ENCODE measurements at places on chromosomes 6 and 20. TPM values are rescaled to one million over a fixed set of nuclear protein-coding genes. Genes with fewer than 3 reads are reported as not detected.

SLPI gene
- total RNA-seq, result not detected

DNA sequence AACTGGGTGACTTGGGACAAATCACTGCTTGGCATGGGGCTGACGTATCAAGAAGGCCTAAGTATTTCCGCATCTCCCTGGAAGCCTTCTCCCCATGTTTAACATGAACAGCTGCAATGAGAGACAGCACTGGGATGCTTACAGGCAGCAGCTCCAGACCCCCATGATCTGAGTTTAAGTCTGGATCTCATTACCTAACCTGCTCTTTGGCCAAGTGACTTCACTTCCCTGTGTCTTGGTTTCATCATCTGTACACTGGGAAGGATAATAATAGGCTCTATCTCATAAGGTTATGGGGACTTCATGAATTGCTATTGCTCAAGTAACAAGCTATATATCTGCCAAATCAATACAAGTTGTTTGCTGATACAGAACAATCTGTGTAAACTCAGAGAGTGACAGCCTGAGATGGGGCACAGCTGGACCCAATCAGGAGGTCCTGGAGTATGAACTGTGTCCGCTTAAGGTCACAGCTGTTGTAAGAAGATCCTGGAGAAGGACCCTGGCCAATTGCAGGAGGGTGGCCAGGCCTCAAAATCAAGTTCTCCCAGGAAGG, 56.0 kb downstream of the TGM2 start:
- peaks cover 42% of the 10 kb centered on the region for H3K4me1 ChIP-seq
- peak overlapping the region; percentile 82 for H3K27ac ChIP-seq
- no peak overlapping the region for H3K4me3 ChIP-seq
- H3K27me3 ChIP-seq, result no peaks in the 10 kb centered on the region

- no peak overlapping the region for H3K4me3 ChIP-seq
- no peak for DNase-seq
- H3K36me3 ChIP-seq, result peaks cover 1% of the 10 kb centered on the region
- H3K4me1 ChIP-seq, result no peaks in the 10 kb centered on the region
These were observed 41.9 kb downstream of the ZFAND3 start for GRCh38 chr6:37861452-37861851.

DNA sequence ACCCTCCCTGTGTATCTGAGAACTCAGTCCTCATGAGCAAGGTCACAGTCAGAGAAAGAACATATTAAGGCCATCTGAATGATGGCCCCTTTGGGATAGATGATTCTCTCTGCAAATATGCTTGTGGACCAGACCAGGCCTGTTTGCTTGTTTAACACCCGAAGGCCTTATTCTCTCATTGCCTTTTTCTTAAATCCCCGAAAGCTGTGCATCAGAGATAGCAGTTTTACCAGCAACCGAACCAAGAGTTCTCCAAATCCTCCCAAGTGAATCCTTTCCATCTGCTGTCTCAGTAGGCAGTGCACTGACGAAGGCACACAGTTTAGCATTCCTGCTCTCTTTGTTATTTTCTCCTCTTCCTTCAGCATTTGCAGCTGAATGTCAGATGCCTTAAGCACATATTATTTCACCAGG, 79.8 kb downstream of the TRMT6 start:
- no peak for DNase-seq
- no peaks in the 10 kb centered on the region for H3K36me3 ChIP-seq
- no peak overlapping the region for H3K27ac ChIP-seq
- H3K4me3 ChIP-seq, result no peak overlapping the region

DNA sequence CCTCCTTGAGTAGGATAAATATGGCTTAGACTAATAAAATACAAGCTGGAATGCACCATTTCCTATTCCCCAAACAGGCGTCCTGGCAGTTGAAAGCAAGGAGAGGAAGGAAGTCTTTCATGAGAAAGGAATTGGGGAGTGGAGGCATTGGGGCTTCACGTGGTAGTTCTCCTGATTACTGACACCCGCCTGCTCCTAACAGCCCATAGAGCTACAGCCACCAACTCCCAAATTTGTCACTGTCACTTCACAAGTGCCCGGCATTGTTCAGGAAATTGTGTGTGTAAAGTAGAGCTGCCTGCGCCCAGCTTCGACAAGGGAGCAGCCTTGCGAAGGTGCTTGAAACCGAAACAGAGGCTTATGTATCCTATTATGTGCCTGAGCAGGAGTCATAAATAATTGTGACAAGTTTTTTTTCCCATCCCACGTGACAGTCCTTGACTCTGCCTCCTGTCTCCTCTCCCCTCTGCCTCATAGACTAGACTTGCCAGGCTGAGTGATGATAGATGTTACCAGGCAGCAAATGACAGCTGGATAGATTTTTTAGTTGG, 301.7 kb upstream of the ZFP64 start:
- H3K4me1 ChIP-seq, result no peaks in the 10 kb centered on the region
- peaks cover 12% of the 10 kb centered on the region for H3K27me3 ChIP-seq
- H3K27ac ChIP-seq, result peak overlapping the region; percentile 63
